ENCODE measurements at places on chromosomes 7 and 10.

DNA sequence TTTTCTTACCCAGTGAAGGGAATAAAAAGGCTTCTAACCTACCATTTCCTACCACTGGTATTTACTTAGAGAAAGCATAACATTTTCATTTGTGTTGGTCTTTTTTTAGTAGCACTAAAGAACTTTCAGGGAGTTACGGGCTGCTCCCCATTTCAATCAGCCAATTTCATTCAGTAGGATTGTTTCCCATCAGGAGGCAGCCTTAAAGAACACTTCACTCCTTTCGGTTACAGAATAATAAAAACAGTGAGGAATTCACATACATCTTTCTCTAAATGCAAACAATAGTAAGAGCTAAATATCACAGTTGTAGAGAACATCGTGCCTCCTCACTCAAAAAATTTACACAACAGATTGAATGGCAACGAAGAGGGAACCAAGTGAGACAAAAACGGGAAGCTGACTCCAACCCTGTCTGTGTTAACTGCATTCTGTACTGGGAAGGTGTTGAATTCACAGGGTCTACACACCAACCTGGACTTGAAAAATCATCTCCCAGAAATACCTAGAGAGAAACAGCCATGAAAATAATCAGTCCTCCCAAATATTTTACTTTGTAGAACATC is 55.5 kb upstream of the ABLIM1 start:
- DNase-seq, result no peak

- DNase-seq, result no peak
Measured at GRCh38 chr10:6089334-6090219, 743 bp downstream of the RBM17 start.

- DNase-seq, result no peak
Measured at GRCh38 chr10:75688506-75689300, 257.3 kb downstream of the LRMDA start.

GRCh38 chr7:83701736-83702135 is 52.8 kb upstream of the SEMA3E start:
- no peak for DNase-seq

DNA sequence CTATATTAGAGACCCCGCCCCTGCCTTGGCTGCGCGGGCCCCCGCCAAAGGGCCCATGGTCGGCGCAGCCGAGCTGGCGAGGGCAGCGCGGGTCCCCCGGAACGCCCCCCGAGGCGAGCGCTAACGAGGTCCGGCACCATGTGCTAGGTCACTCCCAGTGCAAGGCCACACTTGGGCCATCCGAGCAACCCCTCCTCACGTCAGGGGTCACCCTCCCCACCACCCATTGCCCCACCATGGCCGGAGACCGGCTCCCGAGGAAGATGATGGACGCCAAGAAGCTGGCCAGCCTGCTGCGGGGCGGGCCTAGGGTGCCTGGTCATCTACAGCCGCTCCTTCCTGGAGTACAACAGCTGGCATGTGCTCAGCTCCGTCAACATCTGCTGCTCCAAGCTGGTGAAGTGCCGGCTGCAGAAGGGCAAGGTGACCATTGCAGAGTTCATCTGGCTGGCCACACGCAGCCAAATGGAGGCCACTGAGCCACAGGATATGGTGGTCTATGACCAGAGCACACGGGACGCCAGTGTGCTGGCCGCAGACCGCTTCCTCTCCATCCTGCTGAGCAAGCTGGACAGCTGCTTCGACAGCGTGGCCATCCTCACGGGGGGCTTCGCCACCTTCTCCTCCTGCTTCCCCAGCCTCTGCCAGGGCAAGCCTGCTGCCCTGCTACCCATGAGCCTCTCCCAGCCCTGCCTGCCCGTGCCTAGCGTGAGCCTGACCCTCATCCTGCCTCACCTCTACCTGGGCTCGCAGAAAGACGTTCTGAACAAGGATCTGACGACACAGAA is 12.4 kb upstream of the SEC24C start:
- DNase-seq, result no peak

GRCh38 chr10:43943818-43944360 is 295.2 kb upstream of the ZNF32 start:
- no peak for DNase-seq

DNA sequence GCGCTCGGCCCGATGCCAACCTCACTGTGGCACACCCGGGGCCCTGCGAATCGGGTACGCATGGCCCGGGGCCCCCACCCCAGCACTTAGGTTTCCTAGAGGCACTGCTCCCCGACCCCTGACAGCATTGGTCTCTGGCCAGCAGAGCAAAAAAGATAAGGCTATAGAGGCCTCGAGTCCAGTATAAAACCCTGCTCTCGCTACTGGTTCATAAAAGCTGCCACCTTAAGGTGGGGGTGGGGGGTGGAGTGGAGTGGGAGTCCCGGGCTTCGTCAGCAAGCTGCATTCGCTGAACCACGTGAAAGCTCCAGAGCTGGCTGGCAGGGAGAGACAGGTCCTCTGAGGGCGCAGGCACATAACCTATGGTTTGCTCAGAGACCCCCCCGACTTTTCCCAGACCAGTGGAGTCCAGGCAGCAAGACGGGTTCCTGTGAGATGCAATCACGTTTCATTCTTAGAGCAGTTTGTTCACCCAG is 1.3 kb downstream of the KAZALD1 start:
- no peak for DNase-seq

GRCh38 chr7:79258826-79259225 is 194.6 kb downstream of the MAGI2 start:
- no peak for DNase-seq

DNA sequence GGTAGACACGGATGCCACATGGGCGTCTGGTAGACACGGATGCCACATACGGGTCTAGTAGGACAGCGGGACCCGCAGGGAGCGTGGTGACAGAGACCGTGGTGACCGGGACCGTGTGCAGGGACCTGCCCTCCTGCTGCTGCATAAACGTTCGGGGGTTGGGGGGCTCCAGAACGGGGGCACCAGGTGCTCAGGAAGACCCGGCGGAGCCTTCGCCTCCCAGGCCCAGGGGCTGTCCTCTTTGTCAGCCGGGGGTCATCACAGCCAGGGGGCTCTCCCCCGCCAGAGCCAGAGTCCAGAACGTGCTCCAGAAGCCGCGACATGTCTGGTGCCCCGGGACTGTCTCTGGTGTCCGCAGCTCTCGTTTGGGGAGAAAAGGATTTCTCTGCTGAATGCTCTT is 69.2 kb upstream of the ADGRA1 start:
- DNase-seq, result no peak

GRCh38 chr10:89944138-89944537 is 242.7 kb downstream of the KIF20B start:
- DNase-seq, result no peak

DNA sequence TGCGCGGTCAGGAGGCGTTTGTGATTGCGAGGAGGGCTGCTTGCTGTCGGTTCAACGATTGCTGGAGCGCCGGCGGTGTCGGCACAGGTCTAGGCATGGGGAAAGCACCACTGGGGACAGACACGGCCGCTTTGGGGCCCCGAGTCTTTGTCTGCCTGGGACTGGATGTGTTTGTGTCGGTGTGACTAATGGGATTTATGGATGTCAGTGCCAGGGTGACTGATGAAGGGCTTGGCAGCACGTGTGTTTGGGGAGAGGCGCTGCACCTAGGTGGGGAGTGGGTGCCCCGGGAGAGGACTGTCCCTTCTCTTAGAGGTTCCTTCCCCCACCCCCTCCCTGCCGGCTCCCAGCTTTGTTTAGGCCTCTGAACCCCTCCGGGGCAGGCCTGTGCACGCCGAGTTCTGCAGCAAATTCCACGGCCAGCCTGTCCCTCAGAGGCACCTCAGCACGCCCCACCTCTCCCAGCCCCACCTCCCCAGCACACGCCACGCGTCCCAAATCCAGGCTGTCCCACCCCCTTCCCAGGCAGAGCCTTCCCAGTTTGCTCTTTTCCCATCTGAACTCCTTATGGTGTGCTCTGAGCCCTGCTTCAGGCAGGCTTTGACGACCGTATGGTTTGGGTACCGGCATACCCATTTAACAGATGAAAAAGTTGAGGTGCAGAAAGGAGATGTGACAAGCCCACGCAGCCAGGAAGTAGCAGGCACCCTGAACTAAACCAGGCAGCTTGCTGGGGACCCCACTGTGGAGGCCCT is 6.4 kb upstream of the TNRC18 start:
- DNase-seq, result no peak

GRCh38 chr7:83161899-83162401 is 734 bp downstream of the PCLO start:
- DNase-seq, result no peak

DNA sequence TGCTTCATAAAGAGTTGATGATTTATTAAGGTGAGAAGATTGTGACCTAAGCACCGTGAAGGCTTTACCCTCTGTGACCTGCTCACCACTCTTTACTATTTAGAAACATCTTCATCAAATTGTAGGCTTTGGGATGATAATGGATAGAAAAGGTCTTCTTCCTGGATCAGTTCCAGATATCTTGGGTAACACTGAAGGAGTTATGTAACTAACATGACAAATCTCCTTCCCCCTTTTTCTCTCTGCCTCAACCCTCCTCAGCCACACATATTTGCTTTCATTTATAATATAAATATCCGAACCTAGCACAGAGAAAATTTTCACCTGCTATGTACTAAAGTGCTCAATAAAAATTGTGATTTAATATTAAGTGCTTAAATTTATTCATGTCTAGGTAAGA is 151.5 kb downstream of the FRMD4A start:
- DNase-seq, result no peak

GRCh38 chr7:30142710-30143109 is 7.9 kb downstream of the MTURN start:
- no peak for DNase-seq

DNA sequence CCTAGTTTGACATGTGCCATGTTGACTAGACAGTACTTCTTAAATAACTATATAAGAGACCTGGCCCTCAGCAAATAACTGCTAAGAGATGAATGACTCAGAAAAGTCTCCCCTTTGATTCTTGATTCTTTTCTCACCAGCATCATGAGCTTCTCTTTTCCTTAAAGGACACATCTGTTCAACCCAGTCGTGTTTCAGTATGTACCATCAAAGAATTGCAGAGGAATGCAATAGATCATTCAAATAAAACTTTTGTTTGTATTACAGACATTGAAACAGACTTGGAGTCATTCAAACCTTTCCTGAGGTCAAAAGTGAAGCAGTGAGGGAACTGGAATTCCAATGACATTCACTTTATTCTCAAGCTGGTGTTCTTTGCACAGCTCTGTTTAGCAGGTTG is 598.3 kb upstream of the GHITM start:
- DNase-seq, result no peak

GRCh38 chr7:16106300-16106699 is 315.0 kb downstream of the CRPPA start:
- no peak for DNase-seq

GRCh38 chr10:119650692-119651513 is at the start of gene BAG3:
BAG3 (plus strand) TSS chr10:119651380; CDS start chr10:119651676, 296 bp downstream.
- no peak for DNase-seq

GRCh38 chr7:24540956-24541355 is 32.3 kb upstream of the PALS2 start:
- DNase-seq, result no peak

- DNase-seq, result no peak
Measured at GRCh38 chr10:127462643-127463295, 86.3 kb upstream of the NPS start.

DNA sequence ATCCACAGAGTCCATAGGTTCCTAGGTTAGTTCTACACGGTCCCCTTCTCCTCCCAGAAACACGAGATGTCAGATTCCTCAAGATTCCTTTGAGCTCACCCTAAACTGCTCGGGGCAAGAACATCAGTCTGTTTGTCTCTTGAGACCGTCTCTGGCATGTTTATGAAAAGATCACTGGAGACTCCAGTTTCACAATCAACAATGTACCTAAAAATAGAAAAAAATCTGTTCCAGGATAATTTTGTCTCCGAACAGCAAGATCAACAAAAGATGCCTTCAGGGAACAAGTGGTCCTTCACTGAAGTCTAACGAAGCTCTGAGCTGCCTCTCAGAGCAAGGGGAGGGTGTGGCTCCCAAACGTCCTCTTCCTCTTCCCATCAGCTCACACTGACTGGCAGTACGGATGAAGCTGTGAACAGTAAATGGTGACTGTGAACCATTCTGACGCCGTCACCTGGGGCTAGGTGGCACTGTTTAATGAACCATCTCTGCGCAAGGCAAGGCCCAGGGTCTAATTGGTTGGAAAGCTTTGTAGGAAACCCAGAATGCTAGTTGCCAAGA is 156.2 kb upstream of the LYZL1 start:
- no peak for DNase-seq

- DNase-seq, result no peak
Measured at GRCh38 chr10:129689671-129690071, 222.6 kb downstream of the MGMT start.

- no peak for DNase-seq
Measured at GRCh38 chr10:29840516-29841276, 205.9 kb upstream of the SVIL start.

- no peak for DNase-seq
Measured at GRCh38 chr10:29857843-29858701, 201.3 kb downstream of the JCAD start.

GRCh38 chr10:128122931-128123330 is 3.3 kb downstream of the MKI67 start:
- no peak for DNase-seq

GRCh38 chr7:128108129-128108528 is 76.9 kb upstream of the LRRC4 start:
- no peak for DNase-seq

GRCh38 chr10:22640359-22640758 is 74.0 kb downstream of the PIP4K2A start:
- DNase-seq, result no peak

- DNase-seq, result no peak
Measured at GRCh38 chr10:90930070-90930837, 9.4 kb upstream of the ANKRD1 start.

GRCh38 chr10:96873086-96873485 is 41.0 kb downstream of the LCOR start:
- DNase-seq, result no peak

- DNase-seq, result no peak
Measured at GRCh38 chr10:51643734-51644133, 55.7 kb downstream of the CSTF2T start.

DNA sequence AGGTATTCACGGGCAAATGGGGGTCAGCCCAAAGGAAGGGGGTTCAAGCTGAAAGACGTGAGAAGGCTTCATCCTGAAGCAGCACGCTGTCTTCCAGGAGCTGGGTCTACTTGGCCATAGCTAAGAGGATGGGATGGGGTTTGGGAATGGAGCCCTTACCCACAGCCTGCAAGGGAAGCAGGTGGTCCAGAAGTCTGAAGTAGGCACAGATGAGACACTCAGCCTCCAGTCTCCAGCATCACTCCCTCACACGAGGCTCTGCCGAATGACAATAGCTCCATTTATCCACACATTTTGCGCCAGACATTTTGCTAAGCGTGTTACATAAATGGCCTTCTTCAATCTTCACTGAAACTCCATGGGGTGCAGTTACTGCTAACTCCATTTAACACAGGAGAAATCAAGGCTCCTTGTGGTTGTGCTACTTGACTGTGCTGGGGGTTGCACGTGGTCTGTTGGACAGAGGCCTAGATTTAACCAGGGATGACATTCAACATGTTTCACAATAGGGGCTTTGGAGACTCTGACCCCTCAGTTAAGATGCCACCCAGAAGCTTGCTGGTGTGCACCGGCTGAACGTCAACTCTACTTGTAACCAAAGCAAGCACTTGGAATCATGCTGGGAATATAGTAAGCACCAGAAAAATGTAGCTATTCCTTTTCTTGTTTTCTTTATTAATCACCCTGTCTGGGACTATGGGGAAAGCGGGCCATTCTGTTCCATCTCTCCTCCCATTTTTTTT is 85.3 kb downstream of the FAM241B start:
- no peak for DNase-seq
